G401 (cell line): ENCODE measurements at places on chromosomes 7 and 10. TPM values are rescaled to one million over a fixed set of nuclear protein-coding genes. Genes with fewer than 3 reads are reported as not detected.

SPDYE9 gene
- not detected in 2 replicates for total RNA-seq

C10orf67 gene
- not detected in 2 replicates for total RNA-seq

SMC3 gene
- 38.5 and 57.7 TPM in 2 replicates for total RNA-seq

PAX2 gene
- 0.20 and 2.2 TPM in 2 replicates for total RNA-seq

COMMD3 gene
- 119 and 132 TPM in 2 replicates for total RNA-seq

PRLHR gene
- total RNA-seq, result not detected in 2 replicates

CTAGE6 gene
- not detected in 2 replicates for total RNA-seq

ENO4 gene
- 0.49 TPM in 1 of 2 replicates, not detected in the other for total RNA-seq

SLC16A9 gene
- 10.2 and 12.9 TPM in 2 replicates for total RNA-seq

CTBP2 gene
- total RNA-seq, result 85.3 and 98.5 TPM in 2 replicates

INPP5F gene
- 7.9 and 10.1 TPM in 2 replicates for total RNA-seq

EPHA1 gene
- not detected in 2 replicates for total RNA-seq

OPN1SW gene
- not detected in 2 replicates for total RNA-seq

YAE1 gene
- total RNA-seq, result 36.8 and 42.2 TPM in 2 replicates

TFPI2 gene
- total RNA-seq, result 0.86 TPM in 1 of 2 replicates, not detected in the other

TRIM50 gene
- not detected in 2 replicates for total RNA-seq

- no peak for DNase-seq
Observed at GRCh38 chr10:88156341-88156740, 292.9 kb downstream of the PTEN start.

GRCh38 chr7:64945503-64946175 lies 42.6 kb downstream of the ZNF273 start:
- DNase-seq, result peak; percentile 71

- DNase-seq, result no peak
Observed at GRCh38 chr10:34102893-34103506, 712.1 kb downstream of the PARD3 start.

GRCh38 chr7:139942636-139943035 lies 113.6 kb downstream of the TBXAS1 start:
- DNase-seq, result no peak

DNA sequence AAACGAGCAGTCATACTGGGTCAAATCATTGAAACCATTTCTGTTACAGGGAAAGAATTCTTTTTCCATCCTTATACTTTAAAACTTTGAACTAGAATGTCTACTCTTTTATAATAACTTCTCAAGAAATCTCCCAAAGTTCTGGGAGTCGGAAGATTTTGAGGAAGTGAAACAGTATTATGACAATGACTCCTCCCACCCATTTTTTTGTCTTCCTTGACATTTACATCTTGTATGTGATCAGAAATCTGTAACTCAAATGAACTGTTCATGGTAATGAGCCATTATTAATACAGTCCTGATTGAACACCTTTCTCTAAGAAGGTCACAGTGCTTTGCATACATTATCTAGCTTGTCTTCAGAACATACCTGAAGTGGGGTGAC lies 227.4 kb downstream of the CELF2 start:
- no peak for DNase-seq

DNA sequence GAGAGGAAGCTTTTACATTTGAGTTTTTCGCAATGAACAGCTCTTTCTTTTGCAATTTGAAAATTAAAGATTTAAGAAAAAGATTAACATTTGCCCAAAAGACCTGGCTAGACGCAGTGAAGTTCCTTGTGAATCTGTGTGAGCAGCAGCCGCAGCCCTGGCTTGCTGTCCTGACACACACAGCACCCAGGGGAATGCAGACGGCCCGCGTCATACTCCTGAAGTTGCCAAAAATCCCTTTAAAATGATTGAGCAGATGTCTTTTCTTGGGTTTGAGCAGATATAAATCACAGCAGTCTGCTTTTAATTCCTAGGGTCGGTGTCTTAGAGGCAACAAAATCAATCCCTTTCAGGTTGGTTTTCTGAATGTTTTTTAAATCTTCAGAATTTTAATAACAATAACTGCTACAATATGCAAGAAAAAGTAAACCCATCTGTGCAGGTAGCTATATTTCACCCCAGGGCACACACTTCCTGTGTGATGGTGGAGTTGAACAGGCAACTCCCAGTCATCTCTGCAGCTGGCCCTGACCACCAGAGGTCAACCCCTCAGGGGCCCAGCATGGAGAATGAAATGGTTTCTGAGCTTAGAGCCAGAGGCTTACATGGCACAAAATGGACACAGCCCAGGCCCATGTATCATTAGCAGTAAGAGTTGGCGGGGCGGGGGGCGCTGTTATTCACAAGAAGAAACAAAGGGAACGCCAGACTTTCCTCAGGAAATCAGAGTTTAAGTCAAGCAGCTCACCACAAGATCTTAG lies 32.2 kb upstream of the TRIL start:
- DNase-seq, result no peak

DNA sequence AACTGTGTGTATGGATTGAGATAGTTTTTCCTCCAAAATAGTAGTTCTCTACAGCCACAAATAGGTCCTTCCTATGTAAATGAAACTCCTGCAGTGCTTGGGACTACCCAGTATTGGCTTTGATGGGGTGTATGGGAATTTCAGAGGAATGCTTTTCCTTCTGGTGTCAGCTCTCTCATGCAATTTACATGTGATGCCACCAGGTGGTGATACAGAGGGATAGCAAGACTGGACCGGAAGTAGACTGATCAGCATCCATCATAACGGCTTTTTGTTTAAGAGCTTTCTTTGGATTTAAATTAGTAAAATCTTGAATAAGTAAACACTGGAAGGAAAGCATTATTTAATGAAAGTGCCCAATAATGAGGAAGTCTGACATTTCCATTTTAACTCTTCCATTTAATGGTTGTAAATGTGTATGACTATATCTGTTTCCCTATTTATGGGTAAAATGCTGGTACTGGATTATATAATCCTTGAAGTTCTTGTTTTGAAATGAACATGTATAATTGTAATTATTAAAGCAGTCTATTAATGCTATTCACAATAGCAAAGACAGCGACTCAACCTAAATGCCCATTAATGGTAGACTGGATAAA lies 22.7 kb downstream of the DYNC1I1 start:
- no peak for DNase-seq

- no peak for DNase-seq
Observed at GRCh38 chr10:30734901-30735300, 105.3 kb upstream of the LYZL2 start.

GRCh38 chr10:61448841-61449600 lies 4.2 kb downstream of the TMEM26 start:
- DNase-seq, result no peak

DNA sequence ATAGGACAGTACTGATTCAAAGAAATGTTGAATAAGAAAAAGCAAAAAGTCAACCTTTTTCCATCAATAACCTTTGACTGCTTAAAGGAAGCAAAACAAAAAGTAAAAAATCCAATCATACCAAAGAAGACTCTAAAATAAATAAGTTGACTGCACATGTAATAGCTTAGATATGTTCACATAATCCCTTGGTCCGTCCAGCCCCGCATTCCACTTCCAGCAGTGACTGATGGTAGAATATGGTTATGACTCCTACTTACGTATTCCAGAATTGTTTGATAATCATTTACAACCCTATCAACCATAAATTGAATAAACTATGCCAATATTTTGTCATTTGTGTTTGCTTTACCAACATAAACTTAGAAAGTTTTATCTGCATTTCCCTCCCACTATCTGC lies 77.9 kb downstream of the CTNNA3 start:
- no peak for DNase-seq

GRCh38 chr7:140326116-140326928 lies 72.0 kb downstream of the SLC37A3 start:
- DNase-seq, result peak; percentile 34

DNA sequence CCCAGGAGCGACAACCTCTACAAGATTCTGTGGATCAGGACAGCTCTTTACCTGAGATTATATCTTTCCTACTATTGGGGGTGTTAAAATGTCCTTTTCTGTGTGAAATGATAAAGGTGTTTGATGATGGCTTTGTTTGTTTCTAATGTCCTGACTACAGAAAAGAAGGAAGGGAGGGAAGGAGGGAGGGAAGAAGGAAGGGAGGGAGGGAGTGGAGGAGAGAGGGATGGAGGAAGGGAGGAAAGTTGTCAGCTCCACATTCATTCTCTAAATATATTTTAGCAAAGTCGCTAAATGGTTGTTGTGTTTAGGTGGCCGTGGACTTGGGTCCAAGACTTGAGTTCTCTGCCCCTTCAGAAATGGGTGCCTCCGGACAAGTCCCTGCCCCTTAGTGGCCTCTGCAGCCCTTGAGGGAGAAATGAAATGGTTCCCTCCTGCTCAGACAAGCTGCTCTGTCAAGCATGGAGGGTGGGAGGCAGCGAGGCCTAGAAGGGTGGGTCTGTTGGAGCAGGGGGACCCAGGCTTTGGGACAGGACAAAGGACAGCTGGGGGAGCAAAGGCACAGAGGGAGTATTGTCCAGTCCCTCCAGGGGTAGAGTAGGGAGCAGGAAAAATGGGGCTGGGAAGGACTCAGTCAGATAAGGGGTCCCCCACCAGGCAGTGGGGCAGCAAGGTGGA lies 4.4 kb downstream of the RGS10 start:
- no peak for DNase-seq

- no peak for DNase-seq
Observed at GRCh38 chr7:75984130-75985008, 10.0 kb downstream of the TMEM120A start.

DNA sequence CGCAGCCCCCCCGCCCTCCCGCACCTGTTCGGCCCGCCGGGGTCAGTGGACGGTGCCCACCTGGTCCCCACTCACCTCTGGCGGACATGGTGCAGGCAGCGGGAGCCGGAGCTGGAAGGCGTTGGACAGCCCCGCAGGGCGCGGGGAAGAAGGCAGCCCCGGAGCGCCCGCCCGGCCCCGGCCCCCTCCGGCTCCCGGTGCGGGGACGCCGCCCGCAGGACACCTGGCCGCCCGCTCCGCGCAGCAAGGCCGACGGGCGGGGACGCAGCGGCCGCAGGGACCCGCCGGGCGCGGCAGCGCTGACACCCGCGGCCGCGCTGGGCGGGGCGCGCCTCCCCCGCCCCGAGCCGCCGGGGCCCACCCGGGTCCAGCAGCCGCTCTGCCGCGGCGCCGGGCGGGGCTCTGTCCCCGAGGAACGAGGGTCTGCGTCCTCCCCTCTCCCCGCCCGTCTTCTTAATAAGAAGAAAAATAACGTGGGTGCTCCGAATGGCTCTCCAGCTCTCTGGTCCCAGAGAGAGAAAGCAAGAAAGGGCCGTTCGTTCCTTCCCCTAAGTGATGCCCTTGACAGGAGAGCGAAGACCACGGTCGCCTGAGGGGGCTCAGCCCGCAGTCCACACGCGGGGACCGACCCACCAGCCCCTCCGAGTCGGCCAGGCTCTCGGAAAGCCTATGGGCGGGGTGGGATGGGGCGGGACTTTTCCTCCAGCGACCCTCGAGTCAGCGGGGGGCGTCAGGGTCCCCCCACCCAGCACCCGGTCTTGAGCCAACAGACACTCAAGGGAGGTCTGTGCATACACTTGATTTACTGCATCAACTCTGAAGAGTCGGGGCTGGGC lies 53.4 kb upstream of the FHIP2A start:
- no peak for DNase-seq

DNA sequence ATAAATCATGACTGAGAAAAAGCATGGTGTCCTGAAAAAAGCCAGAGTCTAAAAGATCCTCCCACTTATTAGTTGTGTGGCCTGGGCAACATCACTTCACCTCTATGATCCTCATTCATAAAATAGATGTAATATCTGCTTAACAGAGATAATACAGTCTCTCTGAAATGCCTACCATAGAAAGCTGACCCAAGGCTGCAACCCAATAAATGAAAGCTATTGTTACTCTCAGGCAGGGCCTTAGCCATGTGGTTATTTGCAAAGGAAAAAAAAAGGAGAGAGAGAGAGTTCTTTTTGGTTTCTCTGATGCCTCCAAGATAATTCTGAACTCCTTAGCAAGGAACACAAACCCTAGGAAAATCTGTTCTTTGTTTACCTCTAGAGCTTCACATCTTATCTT lies 7.9 kb downstream of the FAM13C start:
- no peak for DNase-seq

- DNase-seq, result no peak
Observed at GRCh38 chr7:6442114-6442513, 5.6 kb downstream of the DAGLB start.

DNA sequence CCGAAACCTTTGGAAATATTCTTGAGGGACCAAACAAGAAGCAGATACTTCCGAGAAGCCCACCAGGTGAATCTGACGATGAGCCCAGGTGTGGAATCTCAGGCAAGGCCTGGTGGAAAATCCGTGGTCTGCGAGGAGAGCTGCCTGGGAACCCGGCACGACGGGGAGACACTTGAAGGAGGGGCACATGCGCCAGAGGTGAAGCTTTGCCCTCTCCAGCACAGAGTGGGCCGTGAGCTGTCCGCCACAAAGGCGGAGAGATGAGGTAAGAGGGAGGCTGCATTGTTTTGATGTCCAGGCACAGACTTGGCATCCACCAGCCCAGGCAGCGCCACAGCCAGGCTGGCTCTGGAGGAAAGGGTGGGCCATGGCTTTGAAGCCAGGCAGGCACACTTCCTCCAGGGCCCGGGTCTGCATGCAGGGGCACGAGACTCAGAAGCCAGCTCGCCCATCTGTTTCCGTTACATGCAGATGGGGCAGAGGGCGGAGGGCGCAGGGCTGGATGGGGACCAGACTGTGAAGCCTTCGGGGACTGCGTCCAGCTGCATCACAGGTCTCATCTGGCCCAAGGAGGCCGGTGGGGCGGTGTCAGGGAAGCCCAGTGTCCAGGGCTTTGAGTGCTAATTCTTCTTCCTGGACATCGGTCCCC lies 45.4 kb downstream of the CALML3 start:
- DNase-seq, result no peak

GRCh38 chr10:131579251-131580071 lies 267.9 kb upstream of the TCERG1L start:
- DNase-seq, result no peak

- no peak for DNase-seq
Observed at GRCh38 chr10:118827053-118827452, 72.3 kb upstream of the CACUL1 start.

GRCh38 chr10:70583669-70584037 lies 18.9 kb downstream of the PRF1 start:
- no peak for DNase-seq
